ENCODE measurements at places on chromosomes 12 and 14.

- DNase-seq: no peak
Observed at GRCh38 chr12:113803759-113804140, 162.4 kb downstream of the RBM19 start.

GRCh38 chr12:132543298-132544079 is 53.5 kb downstream of the FBRSL1 start:
- DNase-seq: no peak

DNA sequence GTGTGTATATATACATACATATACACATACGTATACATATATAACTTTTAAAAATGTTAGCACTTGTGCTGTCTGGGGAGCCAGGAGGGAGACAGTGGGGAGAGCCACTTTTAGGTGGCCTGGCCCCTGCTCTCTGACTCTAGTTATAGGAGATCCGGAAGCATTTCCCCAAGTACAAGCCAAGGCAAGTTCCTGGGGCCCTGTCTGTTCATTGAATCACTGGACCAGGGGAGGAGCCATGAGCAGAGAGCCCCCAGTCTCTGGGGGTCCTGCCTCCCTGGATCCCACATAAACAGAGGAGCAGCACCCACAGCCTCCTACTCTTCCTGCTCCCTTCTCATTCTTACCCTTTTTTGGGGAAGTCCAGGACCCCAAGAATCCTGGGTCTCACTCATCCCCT is 45.4 kb upstream of the TMED10 start:
- no peak for DNase-seq

- no peak for DNase-seq
Observed at GRCh38 chr12:123743002-123743401, 19.1 kb upstream of the DNAH10 start.

DNA sequence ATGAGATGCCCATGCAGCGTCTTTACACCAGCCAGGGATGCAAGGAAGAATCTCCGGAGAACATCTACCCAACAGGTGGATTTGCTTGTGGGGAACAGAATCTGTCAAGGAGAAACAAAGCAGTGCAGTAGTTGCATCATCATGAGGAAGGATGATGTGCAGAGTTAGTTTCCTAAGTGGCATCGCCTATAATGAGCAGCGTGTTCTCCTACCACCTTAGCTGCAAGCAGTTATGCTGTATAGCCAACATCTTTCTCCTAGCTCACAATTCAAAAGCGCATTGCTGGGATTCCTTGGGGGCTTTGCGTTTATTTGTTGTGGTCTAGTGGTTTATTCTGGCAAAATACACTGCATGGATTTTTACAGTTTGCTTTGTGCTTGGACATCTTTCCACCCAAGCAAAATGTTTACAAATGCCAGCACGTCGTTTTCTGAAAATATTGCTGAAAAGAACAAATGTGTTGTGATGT is 233.0 kb downstream of the RGS6 start:
- no peak for DNase-seq

- no peak for DNase-seq
Observed at GRCh38 chr14:47541662-47542061, 133.7 kb downstream of the MDGA2 start.

- no peak for DNase-seq
Observed at GRCh38 chr12:131040491-131040890, 86.8 kb downstream of the ADGRD1 start.

GRCh38 chr14:24430682-24431568 is 1.2 kb downstream of the KHNYN start:
- DNase-seq: peak; percentile 27

DNA sequence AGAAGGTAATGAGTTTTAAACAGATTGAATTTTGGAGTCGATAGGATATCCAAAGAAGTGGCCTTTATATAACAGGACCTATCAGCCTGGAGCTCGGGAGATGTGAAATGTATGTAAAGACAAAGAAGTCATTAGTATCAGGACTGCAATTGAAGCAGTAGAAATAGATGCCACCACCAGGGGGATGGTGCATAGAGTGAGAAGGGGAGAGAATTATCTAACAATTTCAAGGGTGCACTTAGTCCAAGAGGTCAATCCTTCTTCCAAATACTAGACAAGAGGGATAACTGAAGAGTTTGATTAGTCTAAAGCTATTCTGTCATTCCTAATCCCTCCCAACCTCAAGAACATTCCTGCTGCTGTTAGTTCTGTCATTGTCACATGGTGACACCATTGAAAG is 127.8 kb downstream of the CFAP54 start:
- no peak for DNase-seq

- DNase-seq: no peak
Observed at GRCh38 chr12:18578191-18578590, 159.6 kb downstream of the PLCZ1 start.

GRCh38 chr14:25136811-25137210 is 86.9 kb upstream of the STXBP6 start:
- DNase-seq: no peak

- DNase-seq: no peak
Observed at GRCh38 chr14:91108941-91109611, 4.8 kb upstream of the DGLUCY start.

GRCh38 chr12:66397574-66398290 is 95.4 kb downstream of the HELB start:
- DNase-seq: no peak

GRCh38 chr14:85399186-85399585 is 130.8 kb upstream of the FLRT2 start:
- no peak for DNase-seq

DNA sequence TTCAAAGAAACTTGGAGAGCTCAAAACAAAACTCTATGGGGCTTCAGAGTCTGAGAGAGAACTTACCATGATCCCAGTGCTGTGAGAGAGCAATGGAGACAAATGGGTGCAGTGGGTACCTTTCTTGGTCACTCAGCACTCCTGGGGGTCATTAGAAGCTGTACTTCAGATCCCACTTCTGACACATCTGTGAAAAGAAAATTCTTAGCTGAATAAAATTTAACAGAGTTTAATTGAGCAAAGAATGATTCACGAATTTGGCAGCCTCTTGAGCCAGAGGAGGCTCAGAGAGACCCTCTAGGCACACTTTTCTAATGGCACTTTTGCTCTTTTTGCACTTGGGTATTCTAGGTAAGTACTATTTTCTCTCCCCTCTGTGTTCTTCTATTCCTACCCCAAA is 96.8 kb upstream of the SYT10 start:
- DNase-seq: no peak

DNA sequence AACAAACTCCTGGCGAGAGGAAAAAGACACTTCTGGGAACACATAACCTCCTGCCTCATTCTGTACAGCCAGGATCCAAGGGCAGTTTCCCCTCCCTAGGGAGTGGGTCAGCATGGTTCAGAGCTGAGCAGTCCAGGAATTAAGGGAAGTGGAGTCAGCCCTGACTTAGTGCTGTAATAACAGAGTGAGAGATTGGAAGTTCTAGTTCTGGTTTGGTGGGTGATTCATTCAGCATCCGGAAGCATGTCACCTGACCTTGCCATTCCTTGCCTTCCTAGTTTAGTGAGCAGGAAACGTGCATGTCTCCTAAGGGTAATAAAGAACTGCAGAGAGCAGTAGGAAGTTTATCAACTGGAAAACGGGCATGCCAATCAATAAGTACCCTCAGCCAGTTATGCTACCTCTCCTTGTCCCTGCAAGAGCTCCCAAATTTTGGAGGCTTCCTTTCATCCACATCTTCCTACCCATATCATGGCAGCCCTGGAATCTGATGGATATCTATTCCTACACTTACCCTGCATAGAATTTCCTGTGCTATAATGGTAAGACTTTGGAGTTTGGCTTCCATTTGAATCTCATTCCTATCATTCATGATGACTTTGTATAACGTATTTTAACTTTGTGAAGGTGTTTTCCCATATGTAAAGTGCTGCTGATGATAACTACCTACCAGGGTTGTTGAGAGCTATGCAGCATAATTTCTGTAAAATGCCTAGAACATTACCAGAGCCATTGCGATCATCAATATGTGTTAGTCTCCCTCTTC is 28.5 kb upstream of the MAGOHB start:
- no peak for DNase-seq

GRCh38 chr14:96095581-96096476 is 56.7 kb downstream of the C14orf132 start:
- no peak for DNase-seq

DNA sequence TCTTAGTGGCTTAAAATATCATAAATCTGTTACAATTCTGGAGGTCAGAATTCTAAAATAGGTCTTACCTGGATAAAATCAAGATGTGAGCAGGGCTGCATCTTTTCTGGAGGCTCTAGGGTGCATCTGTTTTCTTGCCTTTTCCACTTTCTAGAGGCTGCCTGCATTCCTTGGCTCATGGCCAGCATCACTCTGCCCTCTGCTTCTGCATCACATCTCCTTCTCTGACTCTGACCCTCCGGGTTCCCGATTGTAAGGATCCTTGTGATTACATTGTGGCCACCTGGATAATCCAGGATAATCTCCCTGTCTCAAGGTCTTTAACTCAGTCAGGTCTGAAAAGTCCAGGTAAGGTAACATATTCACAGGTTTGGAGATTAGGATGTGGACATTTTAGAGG is 11.0 kb upstream of the BMP4 start:
- no peak for DNase-seq

DNA sequence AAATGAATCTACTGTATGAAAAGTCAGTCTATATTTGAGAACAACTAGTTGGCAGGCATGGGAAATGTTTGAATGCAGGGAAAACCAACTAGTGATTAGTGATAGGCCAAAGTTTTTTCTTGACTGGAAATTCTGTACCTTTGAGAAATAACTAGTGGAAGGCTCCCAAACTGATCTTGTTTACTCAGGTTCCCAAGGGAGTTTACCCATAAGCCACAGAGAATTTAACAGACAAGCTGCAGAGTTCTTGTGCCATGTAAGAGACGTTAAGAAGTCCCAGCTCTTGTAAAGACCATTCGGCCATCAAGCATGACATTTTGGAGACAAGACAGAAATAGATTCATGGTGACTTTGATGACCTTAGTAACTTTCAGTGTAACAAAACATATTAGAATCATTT is 1882.8 kb upstream of the SEL1L start:
- DNase-seq: no peak

DNA sequence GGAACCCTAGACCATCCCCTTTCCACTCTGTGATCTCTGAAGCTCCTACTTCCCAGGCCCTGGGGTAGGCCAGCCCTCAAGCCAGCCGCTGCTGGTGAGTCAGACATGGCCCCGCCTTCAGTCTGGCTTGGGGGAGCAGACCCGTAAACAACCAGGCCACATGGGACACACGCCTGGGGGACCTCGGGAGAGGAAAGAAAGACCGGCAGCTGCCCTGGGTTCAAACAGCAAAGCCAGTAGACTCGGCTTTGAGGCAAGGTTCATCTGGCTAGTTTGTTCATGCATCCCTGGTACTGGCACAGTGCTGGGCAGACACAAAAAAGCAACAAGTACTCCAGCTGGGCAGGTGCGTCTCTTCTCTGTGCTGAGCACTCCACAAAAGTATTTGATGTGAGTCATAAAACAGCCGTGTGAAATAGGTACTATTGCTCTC is 101.9 kb downstream of the SETD3 start:
- DNase-seq: no peak

DNA sequence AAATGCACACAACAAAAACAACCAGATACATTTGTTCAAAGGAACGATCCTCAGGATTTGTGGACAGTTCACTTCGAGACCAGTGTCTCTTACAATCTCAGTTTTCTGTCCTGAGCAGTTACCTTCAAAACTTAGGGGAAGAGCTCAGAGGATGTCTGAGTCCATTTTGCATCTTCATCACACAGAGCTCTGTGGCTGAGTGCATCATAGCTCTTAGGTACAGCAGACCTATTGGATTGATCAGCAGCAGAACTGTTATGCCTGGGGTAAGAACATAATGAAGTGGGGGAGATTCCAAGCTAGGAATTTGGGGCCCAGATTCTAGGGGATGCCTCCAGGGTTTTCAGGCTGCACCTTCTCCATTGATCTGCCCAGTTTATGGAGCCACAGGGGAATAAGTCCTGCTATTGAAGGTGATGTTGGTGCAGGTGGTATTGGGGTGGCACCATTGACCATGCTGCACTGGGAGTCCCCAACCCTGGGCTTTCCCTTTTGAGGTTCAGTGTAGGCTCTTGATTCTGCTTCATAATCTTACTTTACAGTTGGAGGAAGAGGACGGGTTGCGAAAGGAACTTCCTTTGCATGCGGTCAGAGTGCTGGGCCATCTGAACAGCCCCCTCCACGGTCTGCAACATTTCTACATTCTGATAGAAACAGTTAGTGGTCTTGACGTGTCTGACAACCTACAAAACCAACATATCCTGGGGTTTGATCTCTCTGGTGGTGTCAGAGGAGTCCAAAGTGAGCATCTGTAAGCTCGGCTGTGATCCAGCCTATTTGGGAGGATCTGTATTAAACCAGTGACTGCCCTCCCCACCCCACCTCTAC is 112.8 kb downstream of the CHST11 start:
- peak; percentile 19 for DNase-seq

- DNase-seq: no peak
Observed at GRCh38 chr12:54561164-54561563, 11.8 kb downstream of the PDE1B start.

GRCh38 chr14:96357216-96357615 is 5.9 kb downstream of the ATG2B start:
- no peak for DNase-seq

DNA sequence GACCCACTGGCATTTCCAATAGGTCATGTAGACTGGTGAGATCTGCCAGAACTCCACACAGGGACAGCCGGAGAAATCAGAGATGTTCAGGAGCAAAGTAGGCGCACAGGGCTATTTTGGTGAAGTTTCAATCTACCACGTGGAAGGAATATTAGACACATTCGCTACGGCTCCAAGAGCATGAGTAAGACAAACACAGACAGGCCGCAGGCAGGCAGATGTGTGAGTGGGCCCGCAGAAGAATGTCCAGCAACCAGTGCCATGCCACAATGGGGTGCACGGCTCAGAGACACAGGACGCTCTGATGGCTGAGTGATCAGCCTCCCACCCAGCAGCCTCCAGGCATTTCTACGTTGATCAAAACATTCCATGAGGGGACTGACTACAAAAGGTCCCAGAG is 10.4 kb downstream of the SLC15A4 start:
- no peak for DNase-seq

DNA sequence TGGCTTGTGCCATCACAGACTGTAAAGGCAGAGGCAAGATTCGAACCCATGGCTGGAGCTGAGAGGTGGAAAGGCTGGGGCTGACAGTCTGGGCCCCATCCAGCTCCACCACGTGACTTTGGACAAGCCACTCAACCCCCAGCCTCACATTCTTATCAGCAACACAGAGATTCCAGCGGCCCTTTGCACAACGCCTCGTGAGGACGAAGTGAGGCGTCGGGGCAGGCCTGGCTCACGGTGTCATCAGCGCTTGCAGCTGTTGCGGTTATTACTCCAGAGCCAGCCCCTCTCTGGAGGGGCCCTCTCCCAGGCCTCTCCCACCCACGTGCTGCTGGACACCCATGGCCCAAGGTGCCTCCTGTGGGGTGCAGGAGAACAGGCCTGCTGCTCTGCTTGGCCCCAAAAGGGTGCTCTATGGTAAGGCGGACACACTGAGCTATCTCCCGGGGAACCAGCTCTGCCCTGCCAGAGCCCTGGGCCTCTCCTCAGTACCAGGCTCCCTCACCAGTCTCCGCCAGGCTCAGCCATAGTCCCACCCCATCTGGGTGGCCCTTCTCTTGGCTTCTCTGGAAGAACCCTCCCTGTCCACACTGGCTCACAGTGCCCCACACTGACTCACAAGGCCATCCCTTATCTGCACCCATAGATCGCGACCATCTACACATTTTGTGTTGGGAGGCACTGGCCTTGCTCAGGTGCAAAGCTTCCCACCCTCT is 21.1 kb downstream of the CHGA start:
- DNase-seq: no peak

All from stimulated activated CD8-positive, alpha-beta memory T cell treated with anti-CD3 and anti-CD28 coated beads, Interleukin-4, amount 100 ng/mL, for 24 hours (primary cell).